ENCODE measurements at places on chromosomes 7 and 10.

DNA sequence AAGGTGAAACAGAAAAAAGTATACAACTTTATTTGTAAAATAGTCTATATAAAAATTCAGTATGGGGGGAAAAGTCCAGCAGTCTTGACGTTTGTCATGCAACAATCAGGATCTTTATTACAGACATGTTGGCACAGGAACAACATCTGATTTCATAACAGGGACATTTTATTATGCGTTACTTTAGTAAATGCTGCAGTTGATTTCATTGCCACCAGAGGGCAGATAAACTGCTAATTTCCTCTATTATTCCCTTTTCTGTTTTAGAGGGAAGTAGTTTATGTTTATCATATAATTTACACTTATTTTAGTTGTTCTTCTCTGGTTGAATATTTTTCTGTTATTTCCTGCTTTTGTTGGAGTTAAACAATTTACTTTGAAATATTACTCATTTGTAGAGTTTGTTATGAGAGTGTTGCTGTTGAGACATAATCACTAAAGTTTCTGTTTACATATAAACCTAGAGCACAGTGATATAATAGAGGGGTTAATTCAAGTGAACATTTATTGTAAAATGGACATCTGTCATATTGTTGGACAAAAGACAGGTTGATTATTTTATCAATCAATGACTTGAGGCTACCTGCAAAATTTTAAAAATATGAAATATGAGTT is 3.3 kb downstream of the PLXDC2 start:
- peak; percentile 55 for DNase-seq

DNA sequence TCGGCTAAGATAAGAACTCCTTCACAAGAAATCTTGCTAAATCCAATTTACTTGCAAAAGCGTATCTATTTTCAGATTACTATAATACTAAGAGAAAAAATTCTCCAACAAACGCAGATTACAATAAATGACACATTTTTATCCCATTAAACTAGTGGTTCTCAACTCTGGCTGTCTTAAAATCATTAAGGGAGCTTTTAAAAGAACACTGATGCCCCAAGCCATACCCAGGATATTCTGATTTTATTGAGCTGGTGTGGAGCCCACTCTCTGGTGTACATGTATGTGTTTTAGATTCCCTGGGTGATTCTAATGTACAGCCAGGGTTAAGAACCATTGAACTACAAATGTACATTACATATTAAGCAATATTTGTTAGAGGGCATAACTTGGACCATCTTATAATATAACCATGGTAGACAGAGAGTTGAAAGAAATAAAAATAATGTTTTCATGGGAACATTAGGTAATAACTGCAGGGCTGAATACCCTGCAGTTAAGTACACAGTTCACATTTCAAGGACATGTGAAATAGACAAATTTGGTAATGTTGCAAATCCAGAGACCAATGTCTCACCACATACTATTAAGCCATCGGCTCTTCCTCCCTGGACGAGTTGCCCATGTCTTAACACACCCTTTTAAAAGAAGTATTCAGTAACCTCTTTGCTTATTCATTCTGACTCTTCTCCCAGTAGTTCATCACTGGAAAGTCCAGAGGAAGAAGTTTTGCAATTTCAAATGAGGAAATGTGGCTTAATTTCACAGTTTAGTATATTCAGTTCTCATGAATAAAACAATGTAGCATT is 6.2 kb downstream of the GSAP start:
- DNase-seq = peak; percentile 95

GRCh38 chr7:28847176-28847575 is 111.0 kb downstream of the TRIL start:
- no peak for DNase-seq

DNA sequence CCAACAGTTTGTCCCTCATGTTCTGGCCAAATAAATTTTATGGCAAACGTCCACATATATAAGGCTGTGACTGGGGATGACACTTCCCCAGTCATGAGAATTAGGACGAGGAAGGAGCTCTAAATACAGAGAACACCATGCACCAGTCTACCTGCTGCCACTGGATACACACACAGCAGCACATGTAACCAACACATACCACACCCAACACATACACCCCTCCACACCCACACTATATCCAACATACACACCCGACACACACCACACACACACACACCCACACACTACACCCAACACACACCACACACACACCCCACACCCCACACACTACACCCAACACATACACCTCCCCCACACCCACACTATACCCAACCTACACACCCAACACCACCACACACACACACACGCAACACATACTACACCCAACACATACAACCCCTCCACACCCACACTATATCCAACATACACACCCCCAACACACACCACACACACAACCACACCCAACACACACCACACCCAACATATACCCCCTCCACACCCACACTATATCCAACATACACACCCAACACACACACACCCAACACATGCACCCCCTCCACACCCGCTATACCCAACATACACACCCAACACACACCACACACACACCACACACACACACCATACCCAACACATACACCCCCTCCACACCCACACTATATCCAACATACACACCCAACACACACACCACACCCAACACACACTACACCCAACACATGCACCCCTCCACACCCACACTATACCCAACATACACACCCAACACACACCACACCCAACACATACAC is 74.1 kb downstream of the HIPK2 start:
- no peak for DNase-seq

- no peak for DNase-seq
Observed at GRCh38 chr10:124991835-124992234, 49.9 kb downstream of the ZRANB1 start.

GRCh38 chr10:94315024-94315451 is 47.7 kb downstream of the NOC3L start:
- DNase-seq = peak; percentile 65

DNA sequence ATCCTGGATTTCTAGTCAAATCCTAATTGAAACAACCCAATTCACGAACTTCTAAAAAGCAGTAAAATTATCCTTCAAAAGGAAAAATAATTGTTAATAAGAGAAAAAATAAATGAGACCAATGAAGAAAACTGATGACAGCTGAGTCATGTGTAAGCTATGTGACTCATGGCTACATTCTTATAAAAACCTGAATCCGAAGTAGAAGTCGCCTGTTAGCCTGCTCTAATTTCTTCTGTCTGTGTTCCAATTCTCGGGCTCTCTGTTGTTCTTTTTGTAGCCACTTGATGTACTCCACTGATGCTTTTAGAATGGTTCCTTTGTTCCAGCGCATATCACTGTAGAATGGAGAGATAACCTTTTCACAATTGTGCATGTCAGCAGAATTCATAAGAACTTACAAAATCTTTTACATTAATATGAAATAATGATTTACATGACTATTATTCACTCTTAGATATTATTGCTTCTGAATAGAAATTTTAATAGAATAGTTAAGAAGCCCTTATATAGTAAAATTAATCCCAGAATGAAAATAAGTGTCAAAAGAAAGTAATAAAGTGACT is 88.8 kb downstream of the TFEC start:
- no peak for DNase-seq

DNA sequence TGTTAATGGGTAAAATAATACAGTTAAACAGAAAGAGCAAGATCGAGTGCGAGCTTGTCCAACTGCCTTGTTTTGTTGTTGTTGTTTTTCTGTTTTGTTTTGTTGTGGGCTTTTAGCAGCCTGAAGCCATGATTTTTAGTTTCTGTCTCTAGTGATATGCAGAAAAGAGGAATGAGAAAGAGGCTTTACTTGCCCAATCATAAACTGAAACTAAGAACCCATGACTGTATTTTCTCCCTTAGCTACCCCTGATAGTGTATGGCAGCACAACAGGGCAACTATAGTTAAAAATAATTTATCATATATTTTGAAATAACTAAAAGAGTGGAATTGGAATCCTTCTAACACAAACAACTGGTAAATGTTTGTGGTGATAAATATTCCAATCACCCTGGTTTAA is 493.9 kb downstream of the GLRX3 start:
- no peak for DNase-seq

DNA sequence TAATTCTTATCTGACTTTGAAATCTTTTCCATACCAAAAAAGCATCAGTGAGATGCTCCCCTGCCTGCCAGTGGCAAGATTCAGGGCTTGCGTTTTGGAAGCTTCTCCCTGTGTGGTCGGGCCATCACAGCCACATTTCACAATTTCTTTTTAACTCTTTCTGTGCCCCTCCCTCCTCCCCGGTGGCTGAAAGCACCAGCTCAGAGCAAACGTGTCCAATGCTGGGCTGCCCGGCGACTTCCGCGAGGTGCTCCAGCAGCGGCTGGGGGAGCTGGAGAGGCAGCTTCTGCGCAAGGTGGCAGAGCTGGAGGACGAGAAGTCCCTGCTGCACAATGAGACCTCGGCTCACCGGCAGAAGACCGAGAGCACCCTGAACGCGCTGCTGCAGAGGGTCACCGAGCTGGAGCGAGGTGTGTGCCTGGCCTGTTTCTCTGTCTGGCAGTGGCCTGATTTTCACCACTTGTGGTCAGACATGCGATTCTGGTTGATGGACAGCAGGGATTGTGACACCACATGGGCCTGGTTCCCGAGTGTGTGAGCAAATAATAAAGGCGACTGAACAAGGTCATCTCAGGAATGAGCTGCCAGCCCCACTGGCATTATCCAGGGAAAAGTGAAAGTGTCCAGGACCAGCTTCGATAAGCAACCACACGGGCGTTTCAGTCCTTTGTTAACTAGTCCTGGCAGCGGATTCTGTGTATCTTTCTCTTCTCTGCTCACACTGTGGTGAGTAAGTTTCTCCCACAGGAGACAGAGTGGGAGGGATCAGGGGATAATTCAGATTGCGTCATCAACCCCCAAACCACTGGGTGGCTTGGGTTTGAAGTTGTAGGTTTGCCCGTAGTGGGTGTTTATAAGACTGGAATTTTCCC is 2.6 kb downstream of the NPTX2 start:
- peak; percentile 69 for DNase-seq

GRCh38 chr10:84177541-84178141 is 4.0 kb downstream of the GPR15LG start:
- DNase-seq = no peak

- DNase-seq = no peak
Observed at GRCh38 chr7:54556121-54556520, 13.9 kb downstream of the VSTM2A start.

GRCh38 chr10:79383974-79384606 is 36.8 kb downstream of the PPIF start:
- no peak for DNase-seq

DNA sequence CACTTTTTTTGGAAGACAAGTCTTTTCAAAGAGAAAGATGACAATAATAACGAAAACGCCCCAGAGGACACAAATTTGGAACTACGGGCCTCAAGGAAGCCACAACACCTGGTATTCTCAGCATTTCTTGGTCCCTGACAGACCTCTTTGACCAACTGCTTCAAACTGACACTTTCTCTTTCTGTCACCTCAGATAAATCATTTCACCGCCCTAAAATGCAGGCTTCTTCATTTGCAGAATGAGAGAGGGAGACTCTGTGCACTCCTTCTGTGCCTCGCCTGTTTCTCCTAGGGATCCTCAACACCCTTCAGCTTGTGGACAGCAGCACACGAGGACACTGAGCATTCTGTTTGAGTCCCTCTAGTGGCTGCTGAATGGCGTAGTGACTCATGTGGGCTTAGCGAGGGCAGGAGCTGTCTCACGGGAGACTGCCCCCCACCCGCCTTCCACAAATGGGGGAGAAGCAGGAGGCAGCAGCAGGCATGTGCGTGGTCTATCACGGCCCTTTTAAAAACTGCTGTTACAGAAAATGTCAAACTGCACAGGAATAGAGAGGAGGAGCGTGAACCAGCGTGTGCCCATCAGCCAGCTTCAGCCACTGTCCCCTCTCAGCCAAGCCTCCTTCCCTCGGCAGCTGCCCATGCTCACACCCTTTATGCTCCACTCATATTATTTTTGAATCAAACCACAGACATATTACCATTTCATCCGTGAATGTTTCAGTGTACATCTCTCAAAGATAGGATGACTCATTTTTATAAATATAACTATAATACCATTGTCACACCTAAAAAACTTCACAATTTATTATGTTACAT is 41.4 kb downstream of the GSDME start:
- DNase-seq = peak; percentile 21

GRCh38 chr10:49194212-49194920 is 6.2 kb upstream of the TMEM273 start:
- DNase-seq = no peak

DNA sequence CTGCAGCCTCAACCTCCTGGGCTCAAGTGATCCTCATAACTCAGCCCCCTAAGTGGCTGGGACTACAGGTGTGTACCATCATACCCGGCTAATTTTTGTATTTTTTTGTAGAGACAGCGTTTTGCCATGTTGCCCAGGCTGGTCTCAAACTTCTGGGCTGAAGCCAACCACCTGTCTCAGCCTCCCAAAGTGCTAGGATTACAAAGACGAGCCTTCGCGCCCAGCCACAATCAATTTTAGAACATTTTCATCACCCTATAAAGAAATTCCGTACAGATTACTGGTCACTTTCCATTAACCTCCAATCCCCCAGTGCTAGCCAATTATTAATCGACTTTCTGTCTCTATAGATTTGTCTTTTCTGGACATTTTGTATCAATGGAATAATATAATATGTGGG is 32.3 kb upstream of the PALS2 start:
- DNase-seq = no peak

GRCh38 chr7:47097431-47097830 is 484.5 kb downstream of the TNS3 start:
- DNase-seq = no peak

GRCh38 chr7:22316914-22317313 is 40.0 kb downstream of the RAPGEF5 start:
- no peak for DNase-seq

- DNase-seq = no peak
Observed at GRCh38 chr10:78925800-78926319, 142.9 kb upstream of the ZMIZ1 start.

GRCh38 chr10:123200531-123200930 is 46.3 kb downstream of the BUB3 start:
- DNase-seq = no peak

DNA sequence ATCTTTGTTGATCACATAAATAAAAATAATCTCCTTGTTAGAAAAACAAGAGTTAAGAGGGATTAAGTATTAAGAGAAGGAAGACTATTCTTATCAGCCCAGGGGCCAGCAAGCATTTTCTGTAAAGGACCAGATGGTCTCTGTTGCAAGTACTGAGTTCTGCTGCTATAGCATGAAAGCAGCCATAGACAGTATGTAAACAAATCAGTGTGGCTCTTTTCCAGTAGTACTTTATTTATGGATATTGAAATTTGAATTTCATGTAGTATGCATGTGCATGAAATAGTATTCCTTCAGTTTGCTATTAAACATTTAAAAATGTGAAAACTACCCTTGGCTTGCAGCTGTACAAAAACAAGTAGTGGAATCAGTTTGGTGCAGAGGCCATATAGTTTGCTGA is 81.7 kb downstream of the STK31 start:
- DNase-seq = no peak

- DNase-seq = no peak
Observed at GRCh38 chr7:138025215-138026186, 23.6 kb upstream of the CREB3L2 start.
